ENCODE measurements at places on chromosomes 2 and 18.

- DNase-seq: no peak
Measured at GRCh38 chr18:1296237-1296636, 391.6 kb downstream of the ADCYAP1 start.

DNA sequence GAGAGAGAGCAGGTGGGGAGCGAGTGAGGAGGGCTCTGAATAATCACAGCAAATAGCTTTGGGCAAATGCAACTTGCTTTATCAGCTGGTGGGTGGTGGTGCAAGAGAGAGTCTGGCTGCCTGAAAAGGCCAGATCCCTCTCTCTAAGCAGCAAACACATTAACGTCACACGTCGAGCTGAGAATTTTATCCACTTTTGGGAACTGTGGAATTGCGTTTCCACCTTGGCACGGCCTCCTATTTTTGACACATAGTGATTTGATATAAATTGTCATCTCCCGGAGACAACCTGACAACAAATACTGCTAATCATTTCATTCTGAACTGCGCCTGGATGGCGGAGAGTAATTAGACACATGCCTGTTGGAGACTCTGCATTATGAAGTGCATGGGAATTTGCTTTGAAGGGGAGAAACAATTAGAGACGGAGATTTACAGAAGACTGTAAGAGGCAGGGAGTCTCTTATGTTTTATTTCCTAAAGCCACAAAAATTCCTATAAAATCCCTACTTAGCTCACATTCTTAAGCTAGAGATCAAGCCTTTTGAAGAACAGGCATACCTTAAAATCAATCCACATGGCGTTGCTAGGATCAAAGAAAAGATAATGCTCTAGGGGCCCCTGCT, 634.1 kb downstream of the TDRD15 start:
- no peak for DNase-seq

- no peak for DNase-seq
Measured at GRCh38 chr18:3623769-3624545, 174.0 kb downstream of the TGIF1 start.

GRCh38 chr2:240567137-240567871, 980 bp upstream of the RNPEPL1 start:
- peak; percentile 26 for DNase-seq

DNA sequence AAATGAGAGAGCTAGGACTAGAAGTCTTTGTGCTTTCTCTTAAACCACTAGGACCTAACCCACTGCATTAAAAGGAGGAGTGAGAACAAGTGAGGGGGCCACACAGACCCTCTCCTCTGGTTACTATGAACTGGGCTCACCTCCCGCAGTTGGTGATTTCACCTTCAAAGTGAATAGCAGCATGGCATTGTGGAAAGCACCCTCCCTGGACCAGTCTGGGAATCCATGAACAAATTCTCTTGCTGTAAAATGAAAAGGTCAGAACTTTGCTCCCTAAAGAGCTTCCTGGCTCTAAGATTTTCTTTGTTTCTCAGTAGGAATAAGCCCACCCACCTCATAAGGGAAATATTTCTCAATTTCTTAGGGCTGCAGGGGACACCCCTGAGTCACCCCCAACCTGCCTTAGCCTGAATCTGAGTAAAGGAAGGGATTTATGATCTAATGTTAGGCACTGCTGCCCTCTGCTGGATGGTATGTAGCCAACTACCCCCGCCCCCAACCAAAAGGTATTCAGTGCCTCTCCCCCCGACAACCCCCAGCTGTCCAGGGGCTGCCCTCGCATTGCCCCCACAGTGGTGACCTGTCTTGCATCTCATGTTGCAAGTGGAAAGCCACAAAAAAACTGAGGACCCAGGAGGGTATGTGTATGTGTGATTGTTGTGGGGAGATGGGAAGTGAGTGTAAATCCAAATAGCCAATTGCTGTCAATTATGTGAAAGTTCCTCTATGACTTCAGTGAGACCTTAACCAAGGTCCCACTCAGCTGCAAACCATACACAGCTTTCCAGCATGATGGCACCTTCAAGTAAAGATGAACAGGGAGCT, 230.9 kb upstream of the SLC14A2 start:
- DNase-seq: no peak

DNA sequence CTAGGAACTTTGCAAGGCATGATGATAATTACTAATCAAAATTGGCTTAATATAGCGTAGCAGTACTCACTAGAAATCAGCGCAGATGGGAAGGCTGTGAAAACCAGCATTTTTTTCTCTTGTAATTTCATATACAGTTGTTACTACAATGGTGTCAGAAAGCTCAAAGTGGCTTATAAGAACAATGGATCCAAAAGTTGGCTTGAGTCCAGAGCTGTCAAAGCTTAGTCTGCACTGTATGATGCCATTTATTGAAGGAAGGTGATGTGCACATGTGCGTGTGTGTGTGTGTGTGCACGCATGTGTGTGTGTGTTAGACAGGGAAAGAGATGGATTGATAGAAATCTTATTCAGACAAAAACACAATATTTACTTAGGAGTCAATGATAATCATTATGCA, 341.3 kb downstream of the TGIF1 start:
- no peak for DNase-seq

GRCh38 chr2:100392715-100393114, 24.8 kb downstream of the CHST10 start:
- DNase-seq: no peak

- DNase-seq: no peak
Measured at GRCh38 chr2:11669454-11670291, at the start of gene NTSR2. Gene NTSR2 (minus strand): TSS chr2:11670195. CDS start chr2:11670129, 66 bp downstream.

GRCh38 chr18:21194871-21195771, 46.9 kb upstream of the GREB1L start:
- DNase-seq: no peak

DNA sequence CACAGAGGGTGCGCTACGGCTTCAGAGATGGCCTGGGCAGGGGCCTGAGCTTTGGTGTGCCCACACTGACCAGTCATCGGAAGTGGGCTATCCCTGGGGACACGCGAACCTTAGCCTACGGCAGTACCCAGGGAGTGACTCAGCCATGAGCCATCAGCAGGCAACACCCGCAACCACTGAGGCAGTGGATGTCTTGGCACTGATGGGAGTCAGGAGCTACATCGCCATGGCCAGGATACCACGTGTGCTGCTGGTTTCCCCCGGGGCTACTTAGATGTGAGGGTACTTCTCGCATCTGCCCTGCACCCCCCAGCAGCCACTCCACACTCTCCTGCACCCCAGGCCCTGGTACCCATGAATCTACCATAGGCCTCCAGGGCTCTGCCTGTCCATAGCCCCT, 12.8 kb upstream of the HPCAL1 start:
- no peak for DNase-seq

DNA sequence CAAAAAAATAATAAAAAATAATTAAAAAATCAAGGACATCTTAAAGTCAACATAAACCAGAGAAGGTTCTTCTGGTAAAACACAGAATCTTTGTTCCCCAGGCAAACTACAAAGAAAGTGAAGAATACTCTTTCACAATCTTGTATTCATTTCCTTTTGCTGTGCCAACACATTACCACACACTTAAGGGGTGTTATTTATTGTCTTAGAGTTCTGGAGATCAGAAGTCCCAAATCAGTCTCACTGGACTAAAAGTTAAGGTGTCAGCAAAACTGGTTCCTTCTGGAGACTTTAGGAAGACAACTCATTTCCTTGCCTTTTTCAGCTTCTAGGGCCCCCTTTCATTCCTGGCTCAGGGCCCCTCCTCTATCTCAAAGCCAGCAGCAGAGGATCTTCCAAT, 12.2 kb upstream of the CAB39 start:
- no peak for DNase-seq

DNA sequence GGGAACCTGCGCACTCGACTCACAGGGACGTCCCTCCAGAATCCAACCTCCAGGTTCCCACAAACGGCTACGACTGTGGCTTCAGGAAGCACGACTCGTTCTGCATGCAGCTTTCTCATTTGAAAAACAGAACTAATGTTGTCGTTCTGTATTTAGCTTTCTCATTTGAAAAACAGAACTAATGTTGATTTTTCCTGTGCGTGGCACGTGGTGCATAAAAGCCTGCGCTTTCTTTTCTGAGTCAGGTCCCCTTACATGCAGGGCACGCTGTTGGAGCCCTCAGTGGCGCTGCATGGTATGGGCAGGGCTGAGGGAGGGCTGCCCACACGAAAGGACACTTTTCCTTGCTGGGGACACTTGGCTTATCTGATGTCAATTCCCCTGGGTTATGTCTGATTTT, 124.3 kb downstream of the TMEM18 start:
- DNase-seq: no peak

- DNase-seq: peak; percentile 22
Measured at GRCh38 chr2:46555011-46555410, 75.6 kb downstream of the TMEM247 start.

DNA sequence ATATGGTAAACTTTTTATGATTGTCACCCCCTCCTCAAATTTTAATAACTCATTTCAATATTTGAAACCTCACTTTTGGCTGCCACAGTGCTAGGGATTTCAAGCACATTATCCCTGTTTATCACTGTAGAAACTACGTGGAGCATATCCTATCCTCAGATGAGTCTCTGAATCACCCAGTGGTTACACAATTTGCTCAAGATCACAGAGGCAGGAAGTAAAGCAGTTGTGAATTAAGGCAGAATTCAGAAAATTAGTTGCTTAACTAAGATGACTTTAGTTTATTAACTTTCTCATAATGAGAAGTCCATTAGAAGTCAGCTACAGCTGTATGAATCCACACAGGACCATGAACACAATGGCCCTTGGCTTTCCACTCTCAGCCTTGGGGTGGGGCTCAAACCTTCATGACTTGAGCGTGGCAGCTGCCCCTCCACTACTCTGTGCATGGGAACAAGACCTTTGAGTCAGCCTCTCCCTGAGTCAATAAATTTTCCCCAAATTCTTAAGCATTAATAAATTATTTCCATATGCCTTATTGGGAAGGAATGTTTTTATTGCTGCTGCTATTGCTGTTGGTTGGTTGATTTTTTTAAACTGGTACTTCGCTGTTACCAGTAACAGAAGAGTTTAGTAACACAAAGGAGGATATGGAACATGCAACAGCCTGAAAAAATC, 369.0 kb downstream of the CBLN2 start:
- DNase-seq: no peak

GRCh38 chr2:29305762-29306161, 190.5 kb downstream of the CLIP4 start:
- no peak for DNase-seq

- DNase-seq: no peak
Measured at GRCh38 chr2:58535182-58535581, 294.1 kb upstream of the FANCL start.

DNA sequence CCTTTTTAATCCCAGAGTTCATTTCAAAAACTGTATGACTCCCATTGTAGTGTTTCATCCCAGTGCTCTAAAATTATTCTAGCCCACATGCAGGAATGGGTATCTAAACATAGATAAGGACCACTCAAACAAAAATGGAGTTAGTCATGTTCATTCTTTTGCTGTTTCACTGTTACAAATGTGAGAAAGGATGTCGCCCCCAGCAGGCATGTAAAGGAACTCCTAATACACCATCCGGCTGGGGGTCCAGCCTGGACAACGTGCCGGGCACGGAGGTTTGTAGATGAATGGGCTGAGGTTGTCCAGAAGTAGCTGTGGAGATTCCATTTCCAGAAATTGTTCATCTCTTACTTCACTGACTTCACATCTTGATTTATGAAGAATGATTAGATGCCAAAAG, 101.9 kb upstream of the RAB12 start:
- no peak for DNase-seq

DNA sequence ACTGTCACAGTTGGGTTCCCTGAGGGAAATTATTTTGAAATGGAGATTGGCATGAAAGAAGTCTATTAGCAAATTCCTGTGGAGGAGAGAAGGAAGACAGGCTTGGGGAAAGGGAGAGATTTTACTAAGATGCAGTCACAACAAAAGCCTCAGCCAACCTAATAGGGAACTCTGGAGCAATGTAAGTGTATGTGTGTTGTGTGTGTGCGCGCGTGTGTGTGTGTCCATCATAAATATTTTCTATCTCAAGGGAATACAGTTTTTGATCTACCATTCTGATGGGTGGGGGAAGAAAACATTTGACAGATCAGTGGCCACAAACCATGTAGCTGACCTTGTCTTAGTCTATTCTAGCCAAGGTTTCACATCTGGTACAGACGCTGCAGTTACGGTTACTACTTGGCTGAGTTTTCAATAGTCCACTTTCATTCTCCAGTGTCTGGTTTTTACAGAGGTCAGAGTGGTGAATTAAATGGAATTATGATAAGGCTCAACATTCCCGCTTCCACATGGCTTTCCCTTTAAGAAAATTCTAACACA, 72.6 kb downstream of the MREG start:
- DNase-seq: no peak

- DNase-seq: no peak
Measured at GRCh38 chr18:23897733-23898132, 116.8 kb upstream of the TTC39C start.

- DNase-seq: no peak
Measured at GRCh38 chr2:53842891-53843290, 16.9 kb downstream of the GPR75 start.

- DNase-seq: no peak
Measured at GRCh38 chr2:155310589-155310988, 612.1 kb downstream of the KCNJ3 start.

DNA sequence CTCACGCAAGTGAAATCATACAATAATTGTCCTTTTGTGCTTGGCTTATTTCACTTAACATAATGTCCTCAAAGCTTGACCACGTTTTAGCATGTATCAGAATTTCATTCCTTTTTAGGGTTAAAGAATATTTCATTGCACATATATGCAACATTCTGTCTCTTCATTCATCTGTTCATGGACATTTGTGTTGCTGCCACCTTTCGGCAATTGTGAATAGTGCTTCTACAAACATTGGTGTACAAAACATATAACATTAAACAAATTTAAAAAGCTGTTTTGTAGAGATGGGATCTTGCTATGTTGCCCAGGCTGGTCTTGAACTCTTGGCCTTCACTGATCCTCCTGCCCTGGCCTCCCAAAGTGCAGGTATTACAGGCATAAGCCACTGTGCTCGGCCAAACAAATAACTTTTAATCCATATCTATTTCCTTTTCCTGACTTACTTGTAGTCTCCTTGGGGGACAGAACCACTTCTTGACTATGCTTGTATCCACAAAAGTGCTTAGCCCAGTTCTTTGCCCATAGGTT, 209.3 kb downstream of the SLC4A3 start:
- no peak for DNase-seq

- no peak for DNase-seq
Measured at GRCh38 chr2:236125541-236125940, 42.6 kb downstream of the GBX2 start.

- DNase-seq: no peak
Measured at GRCh38 chr2:195313962-195314361, 343.1 kb upstream of the SLC39A10 start.

GRCh38 chr2:7169593-7169992, 252.4 kb downstream of the RNF144A start:
- no peak for DNase-seq

- no peak for DNase-seq
Measured at GRCh38 chr18:63207835-63208234, 111.7 kb downstream of the BCL2 start.

GRCh38 chr2:208466151-208466919, 59.7 kb downstream of the PTH2R start:
- DNase-seq: no peak

- no peak for DNase-seq
Measured at GRCh38 chr2:241978670-241979069, 109.1 kb downstream of the RTP5 start.

- no peak for DNase-seq
Measured at GRCh38 chr2:69847068-69847828, 17.8 kb downstream of the GMCL1 start.

- DNase-seq: no peak
Measured at GRCh38 chr2:128369108-128369555, 50.5 kb upstream of the HS6ST1 start.

- no peak for DNase-seq
Measured at GRCh38 chr2:73054980-73055379, 16.5 kb downstream of the SFXN5 start.

- no peak for DNase-seq
Measured at GRCh38 chr2:12759248-12759647, 42.5 kb downstream of the TRIB2 start.

Data from T-helper 17 cell (primary cell).